T-helper 2 cell treated with Interferon-gamma antibody and Interleukin-4, amounts not matched to agents 5 μg/mL and 100 μg/mL, for 36 hours (primary cell): ENCODE measurements at places on chromosomes 11 and 22.

DNA sequence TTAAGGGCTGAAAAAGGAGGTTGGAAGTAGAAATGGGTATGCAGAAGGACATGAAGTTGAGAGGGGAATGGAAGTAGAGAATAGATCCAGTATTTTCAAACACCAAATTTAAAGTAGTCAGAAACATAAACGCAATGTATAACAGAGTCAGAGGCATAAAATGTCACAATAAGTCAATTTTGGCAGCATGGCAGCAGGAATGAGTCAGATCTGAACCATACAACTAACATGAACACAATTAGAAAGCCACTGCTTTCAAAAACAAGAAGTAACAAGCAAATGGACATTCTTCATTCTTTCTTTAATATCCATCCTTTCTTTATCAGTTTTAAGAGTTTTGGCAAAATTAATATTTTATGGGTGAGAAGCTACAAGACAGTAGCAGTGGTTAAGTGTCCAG is 2.5 kb downstream of the CHORDC1 start:
- H3K27ac ChIP-seq = peak overlapping the region; percentile 41
- peak overlapping the region; percentile 96 for H3K4me3 ChIP-seq
- no peaks in the 10 kb centered on the region for H3K27me3 ChIP-seq
- peaks cover 42% of the 10 kb centered on the region for H3K36me3 ChIP-seq
- peaks cover 38% of the 10 kb centered on the region for H3K4me1 ChIP-seq

DNA sequence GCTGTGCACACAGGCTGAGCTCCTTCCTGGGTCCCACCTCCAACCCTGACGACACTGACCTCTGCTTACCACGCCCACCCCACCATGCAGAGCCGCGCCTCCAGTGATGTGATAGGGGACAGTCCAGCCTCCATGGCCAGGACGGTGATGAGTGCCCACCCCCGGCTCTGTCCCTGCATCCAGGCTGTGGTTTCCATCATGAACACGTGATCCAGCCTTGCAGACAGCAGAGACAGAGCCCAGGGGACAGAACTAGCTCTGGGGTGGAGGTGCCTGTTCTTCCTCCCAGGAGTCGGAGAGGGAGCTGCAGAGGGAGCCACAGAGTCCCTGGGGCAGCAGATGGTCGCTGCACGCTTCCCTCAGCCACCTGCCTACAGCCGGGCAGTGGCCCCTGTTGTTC is 42.6 kb upstream of the IGSF9B start:
- H3K27me3 ChIP-seq = peaks cover 5% of the 10 kb centered on the region
- no peak overlapping the region for H3K4me3 ChIP-seq
- H3K36me3 ChIP-seq = no peaks in the 10 kb centered on the region
- peaks cover 1% of the 10 kb centered on the region for H3K4me1 ChIP-seq

DNA sequence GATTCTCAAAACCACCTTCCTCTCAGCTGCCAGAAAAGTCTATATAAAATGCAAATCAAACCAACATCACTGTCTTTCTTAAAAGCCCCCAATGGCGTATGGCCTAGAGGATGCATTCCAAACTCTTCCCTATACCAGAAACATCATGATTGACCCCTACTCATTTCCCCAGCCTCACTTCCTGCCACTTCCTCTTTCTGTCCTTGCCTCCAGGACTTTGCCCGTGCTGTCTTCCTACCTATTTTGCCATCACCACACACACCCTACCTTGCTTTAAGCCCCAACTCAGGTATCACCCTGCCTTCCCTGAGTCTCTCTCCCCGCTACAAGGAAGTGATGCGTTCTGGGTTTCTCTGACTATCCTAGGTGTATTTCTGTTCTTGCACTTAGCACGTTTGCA is 8.1 kb downstream of the POU2AF2 start:
- peaks cover 11% of the 10 kb centered on the region for H3K27me3 ChIP-seq
- no peak overlapping the region for H3K4me3 ChIP-seq
- no peaks in the 10 kb centered on the region for H3K36me3 ChIP-seq
- no peaks in the 10 kb centered on the region for H3K4me1 ChIP-seq
- H3K27ac ChIP-seq = no peak overlapping the region

- no peak for DNase-seq
- peak overlapping the region; percentile 77 for H3K4me3 ChIP-seq
- H3K27me3 ChIP-seq = peaks cover 81% of the 10 kb centered on the region
Observed at GRCh38 chr11:12827929-12828812, 153.9 kb downstream of the TEAD1 start.

GRCh38 chr22:19066531-19067271 is 55.5 kb downstream of the DGCR2 start:
- no peaks in the 10 kb centered on the region for H3K27me3 ChIP-seq
- peaks cover 24% of the 10 kb centered on the region for H3K36me3 ChIP-seq

DNA sequence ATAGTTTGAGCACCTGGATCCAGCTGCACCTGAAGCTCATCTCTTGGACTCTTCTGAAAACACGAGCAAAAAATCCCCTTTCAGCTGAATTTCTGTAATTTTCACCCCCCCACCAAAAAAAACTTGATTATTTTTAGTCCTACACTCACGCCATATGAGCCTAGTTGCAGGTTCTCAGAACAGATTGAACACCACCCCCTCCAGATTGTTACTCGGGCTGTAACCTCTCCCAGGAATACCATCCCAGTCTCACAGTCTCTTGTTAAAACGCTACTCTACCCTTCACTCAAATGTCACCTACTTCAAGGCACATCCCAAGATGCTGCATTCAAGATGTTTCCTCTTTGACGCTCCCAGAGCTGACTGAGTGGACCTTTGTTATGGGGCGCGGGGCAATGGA is 96.3 kb upstream of the PRDM11 start:
- no peak for DNase-seq
- no peak overlapping the region for H3K27ac ChIP-seq
- H3K27me3 ChIP-seq = peaks cover 5% of the 10 kb centered on the region
- H3K4me3 ChIP-seq = no peak overlapping the region
- H3K4me1 ChIP-seq = peaks cover 3% of the 10 kb centered on the region
